ENCODE measurements at places on chromosomes 1 and 21. TPM values are rescaled to one million over a fixed set of nuclear protein-coding genes. Genes with fewer than 3 reads are reported as not detected.

FCER1G gene
- 1.2 TPM for total RNA-seq

CYP4Z1 gene
- not detected for total RNA-seq

ADAM30 gene
- total RNA-seq, result not detected

CFH gene
- 2.2 TPM for total RNA-seq

POFUT2 gene
- total RNA-seq, result 25.1 TPM

CCDC185 gene
- total RNA-seq, result not detected

C4BPB gene
- not detected for total RNA-seq

F3 gene
- total RNA-seq, result 6.5 TPM

Data from A673 (cell line).